ENCODE measurements at places on chromosomes 1 and 21.
A peak's percentile ranks its signal among the peaks of the same experiment; 100 is the strongest.

DNA sequence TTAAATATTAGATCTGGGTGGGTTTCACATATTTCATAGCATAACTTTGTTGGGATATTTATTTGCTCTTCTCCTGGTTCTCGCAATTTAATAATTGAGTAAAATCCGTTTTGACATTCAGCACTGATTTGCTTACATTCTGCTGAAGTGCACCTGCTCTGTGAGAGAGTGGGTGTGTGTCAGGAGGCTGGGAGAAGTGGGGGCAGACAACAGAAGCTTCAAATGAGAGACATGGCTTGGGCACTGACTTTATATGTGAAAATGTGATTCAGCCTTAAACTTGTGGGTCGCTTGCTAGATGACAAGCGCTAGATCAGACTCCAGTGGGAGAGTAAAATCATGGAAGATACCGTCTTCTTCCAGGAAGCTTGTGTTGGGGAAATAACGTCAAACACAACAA, 32.4 kb upstream of the KCNA2 start:
- DNase-seq: no peak

GRCh38 chr1:204461331-204462228, 33.0 kb downstream of the PIK3C2B start:
- DNase-seq: peak; percentile 8

- DNase-seq: no peak
Observed at GRCh38 chr1:18557621-18558465, 72.8 kb upstream of the PAX7 start.

DNA sequence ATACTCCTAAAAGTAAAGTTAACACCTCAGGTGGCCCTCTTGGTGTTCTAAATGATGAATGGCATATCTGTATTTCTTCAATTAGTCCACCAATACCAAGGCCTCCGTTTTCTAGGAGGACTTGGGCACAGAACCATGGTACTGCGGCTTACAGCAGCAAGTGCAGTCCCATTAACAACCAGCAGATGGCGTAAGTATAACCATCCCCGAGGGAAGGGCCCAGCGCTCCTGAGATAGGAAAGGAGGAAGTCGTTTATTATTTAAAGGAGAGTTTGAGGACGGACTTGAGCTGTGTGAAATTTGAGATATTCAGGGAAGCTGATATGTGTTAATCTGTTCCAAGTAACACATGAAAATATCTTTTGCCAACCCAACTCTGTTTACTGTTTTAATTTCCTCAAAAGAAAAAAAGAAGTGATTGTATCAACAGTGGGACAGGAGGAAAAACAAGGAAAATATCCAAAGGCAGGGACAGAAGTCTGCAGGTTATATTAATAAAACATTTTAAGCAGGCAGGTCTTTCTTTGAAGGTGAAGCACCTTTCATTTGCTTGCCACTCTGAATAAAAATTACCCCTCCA, 37.7 kb upstream of the KCNJ15 start:
- peak; percentile 51 for DNase-seq

- no peak for DNase-seq
Observed at GRCh38 chr1:235929216-235929615, 62.5 kb upstream of the LYST start.

- no peak for DNase-seq
Observed at GRCh38 chr1:172809750-172810149, 150.8 kb downstream of the FASLG start.

- DNase-seq: no peak
Observed at GRCh38 chr21:32545948-32546441, 39.3 kb downstream of the TCP10L start.

- DNase-seq: no peak
Observed at GRCh38 chr1:209625791-209626285, 26.4 kb downstream of the LAMB3 start.

DNA sequence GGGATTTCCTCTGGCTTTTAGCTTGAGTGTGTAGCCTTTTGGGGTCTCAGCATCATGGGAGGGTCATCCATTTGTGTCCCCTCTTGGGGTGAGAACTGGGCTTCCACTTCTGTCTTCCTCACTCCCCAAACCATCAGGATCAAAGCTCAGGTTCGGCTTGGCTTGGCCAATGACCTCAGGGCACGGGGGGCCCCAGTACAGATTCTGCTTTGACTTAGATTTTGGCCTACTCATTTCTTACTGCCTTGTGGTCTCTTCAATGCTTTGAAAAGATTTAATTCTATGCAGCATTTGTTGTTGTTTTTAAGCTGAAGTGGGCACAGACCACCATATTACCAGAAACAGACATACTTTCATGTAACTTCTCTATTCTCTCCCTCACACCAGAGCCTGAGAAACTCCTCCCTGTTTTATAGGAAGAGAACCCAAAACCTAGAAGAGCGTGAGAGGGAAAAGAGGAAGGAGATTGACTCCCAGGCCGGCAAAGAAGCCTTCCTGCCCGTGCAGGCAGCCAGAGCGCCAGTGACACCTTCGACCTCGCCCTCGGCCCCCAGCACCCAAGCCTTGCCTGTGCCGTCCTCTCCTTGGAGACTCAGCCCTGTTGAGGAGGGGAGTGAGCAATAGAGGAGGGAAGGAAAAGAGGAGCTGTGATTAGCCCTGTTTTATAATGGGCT, 1.9 kb upstream of the S100A3 start:
- no peak for DNase-seq

DNA sequence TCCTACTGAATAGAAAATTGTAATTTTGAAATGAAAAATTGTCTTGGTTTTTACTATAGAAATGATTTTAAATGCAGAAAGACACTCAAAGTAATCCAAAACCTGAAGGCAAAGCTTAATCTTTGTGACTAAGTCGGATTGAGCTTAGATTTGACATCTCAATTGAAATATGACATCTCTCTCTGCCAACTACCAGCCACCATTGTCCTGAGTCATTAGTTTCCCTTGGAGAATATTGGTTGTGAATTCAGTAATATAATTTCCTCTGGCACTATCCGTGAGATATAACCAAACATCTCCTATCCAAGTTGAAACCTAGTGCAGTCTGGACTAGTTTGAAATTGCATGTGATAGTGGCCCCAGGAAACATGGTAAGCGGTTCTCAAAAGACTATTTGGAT, 37.1 kb downstream of the PLA2G4A start:
- DNase-seq: no peak

- no peak for DNase-seq
Observed at GRCh38 chr1:244466724-244467123, 5.7 kb downstream of the CATSPERE start.

DNA sequence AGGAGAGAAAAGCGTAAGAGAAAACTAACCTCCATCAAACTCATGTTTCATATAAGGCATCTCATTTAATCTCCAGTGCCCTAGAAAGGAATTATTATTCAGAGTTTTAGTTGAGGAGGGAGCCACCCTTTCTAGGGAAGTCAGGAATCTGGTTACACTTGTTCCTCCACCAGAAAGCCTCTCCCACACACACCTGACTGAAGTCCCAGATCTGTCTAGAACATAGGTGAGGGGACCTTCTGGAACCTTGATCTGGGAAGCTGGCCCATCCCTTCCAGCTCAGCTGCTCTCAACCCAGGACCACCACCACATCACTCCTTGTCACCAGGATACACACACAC, 1.9 kb upstream of the DENND2D start:
- no peak for DNase-seq

GRCh38 chr1:40710581-40711315, 19.2 kb downstream of the NFYC start:
- no peak for DNase-seq

DNA sequence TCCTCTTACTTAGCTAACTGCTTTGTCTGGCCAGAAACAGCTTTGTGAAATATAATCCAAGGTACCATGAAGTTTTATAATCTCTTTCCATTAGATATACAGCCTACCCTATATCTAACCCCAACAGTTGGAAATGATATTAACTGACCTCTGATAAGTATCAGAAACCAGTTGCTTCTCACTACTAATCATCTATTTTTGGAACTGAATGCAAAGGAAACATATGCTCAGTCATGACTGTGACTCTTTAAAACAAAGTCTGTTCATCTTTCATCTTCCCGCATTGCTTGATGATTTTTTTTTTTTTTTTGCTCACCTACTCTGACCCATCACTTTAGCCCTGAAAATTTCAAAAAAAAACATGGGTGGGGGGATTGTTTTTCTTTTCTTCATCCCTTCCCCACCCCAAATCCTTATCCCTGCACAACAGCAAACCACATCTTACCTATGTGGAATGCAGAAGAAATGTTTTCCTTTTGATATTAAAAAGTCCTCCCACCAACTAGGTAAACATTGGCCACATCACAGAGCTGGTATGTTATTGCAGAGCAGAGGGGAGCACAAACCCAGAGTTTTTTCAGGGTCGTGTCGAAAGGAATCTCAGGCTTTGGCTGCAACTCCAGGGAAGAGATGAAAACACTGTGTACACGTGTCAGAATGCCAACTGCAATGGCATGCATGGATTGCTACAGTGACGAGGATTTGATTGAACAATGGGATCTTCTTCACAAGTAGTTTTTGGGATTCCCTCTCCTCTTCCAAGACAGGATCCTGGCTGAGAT, 137.3 kb downstream of the SLC30A10 start:
- no peak for DNase-seq

DNA sequence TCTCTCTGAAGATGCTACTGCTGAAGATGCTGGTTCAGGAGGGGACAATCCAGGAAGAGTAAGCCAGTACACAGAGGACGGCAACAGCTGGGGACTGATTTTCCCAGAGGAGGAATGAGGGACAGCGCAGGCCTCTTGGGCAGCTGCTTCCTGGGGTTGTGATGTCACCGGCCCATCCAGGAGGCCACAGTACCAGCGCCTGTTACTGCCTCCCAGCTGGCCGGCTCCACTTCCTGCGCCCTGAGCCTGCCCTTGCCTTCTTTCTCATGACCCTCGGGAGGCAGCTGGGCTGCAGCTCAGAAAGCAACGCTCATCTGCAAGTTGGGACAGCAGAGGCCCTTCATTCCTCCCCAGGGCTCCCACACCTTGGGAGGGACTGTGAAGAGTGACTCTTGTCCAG, 21.9 kb upstream of the ID3 start:
- DNase-seq: no peak

Measured in effector CD4-positive, alpha-beta T cell (primary cell).